Fibroblast of skin of abdomen (primary cell): ENCODE measurements at places on chromosomes 6 and 20.

GRCh38 chr6:69349771-69350170, 447.0 kb downstream of the LMBRD1 start:
- no peak for DNase-seq

- no peak for DNase-seq
Observed at GRCh38 chr6:80553071-80553740, 446.7 kb downstream of the BCKDHB start.

GRCh38 chr20:39106791-39107190, 144.6 kb downstream of the DHX35 start:
- no peak for DNase-seq

DNA sequence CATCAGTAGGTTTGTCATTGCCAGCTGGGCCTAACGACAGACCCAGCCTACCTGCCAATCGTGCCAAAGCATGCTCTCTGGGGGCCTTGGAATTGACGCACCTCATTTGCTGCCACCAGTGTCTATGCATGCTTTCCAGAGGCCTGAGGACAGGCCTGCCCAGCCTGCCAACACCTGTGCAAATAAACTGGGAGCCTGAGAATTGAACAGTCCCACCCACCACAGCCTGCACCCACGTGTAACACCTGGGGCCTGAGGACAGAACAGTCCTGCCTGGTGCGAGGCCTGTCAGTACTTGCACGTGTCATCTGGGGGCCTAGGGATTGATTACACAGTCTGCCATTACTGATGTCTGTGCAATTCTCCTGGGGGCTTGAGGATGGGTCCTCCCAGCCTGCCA, 6.2 kb upstream of the RNF217 start:
- DNase-seq: no peak

GRCh38 chr6:135630789-135631376, 133.3 kb upstream of the AHI1 start:
- no peak for DNase-seq

GRCh38 chr20:9392892-9393857, 121.2 kb upstream of the LAMP5 start:
- peak; percentile 67 for DNase-seq

GRCh38 chr6:122746688-122747087, 32.8 kb upstream of the FABP7 start:
- no peak for DNase-seq

- DNase-seq: no peak
Observed at GRCh38 chr20:37841971-37842370, 61.0 kb upstream of the VSTM2L start.

DNA sequence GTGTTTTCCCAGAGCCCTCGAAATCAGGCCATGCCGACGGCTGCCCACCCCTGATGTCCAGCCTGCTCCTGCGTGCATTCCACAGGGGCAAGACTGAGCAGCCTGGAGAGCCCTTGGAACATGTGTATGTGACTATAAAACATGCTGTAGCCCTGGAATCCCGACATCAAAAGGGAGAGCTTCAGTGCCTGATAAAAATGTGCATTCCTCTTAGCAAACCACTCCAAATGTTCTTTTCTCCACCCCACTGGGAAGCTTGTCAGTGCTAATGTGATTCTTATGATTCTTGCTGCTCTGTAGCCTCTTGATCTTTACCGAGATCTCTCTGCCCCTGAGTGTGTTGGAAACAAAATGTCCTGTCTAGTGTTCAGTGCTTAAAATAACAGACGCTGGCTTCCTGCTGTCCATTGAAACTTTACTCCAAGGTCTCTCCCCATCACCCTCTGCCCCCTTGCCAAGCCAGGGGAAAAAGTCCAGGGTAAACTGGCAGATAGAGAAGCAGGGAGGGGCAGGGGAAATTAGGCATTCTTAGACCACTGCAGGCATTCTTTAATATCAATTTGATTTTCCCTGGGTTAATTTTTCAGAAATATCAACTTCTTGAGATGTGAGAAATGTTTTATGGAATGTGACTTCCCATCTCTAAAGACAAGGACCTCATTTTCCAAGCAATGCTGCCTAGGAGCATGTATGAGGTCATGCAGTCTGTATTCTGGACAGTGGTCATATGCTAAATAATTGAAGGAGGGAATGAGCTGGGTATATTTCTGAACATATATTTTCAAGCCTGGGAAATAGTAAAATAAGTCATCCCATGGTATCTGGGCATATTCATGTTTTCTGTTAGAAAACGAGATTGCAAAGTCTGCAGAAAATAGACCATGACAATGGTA, 73.8 kb upstream of the ISM1 start:
- peak; percentile 5 for DNase-seq

GRCh38 chr20:62362590-62362940, 4.5 kb downstream of the LAMA5 start:
- DNase-seq: no peak

DNA sequence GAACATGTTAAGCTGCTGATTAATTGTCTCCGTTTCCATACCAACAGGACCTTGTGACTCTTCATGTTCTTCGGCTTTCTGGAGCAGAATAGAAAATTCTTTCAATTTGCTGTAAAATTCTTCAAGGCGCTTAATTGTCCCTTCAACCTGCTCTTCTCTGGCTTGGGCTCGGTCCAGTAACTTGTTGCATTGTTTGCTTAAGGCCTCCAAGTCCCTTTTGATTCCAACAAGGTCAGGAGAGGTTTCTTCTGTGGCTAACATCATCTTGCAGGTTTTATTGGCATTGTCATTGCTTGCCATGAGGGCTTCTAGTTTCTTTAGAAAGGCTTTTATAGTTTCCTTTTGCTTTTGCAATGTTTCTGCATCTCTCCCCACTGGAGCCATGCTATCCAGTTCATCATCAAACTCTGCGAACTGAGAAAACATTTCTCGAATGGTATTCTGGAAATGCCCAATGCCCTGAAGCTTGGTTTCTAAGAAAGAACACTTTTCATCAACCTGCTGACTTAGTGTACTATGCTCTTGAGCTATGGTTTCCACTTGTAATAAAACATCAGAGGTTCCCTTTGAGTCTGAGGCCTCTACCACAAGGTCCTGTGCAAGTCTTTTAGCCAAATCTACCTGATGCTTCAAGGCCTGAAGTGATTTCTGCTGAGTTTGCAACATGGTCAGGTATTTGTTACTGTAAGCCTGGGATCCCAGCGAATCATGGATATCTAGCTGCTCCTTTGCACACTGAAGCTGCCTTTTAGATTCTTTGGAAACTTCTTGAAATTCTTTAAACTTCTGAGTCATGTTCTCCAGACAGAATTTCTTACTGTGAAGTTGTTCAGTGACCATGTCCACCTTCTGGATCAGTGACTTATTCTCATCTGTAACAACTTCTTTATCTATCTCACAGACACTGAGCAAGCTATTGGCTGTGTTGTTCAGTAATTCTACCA, 90.2 kb downstream of the DST start:
- peak; percentile 52 for DNase-seq

DNA sequence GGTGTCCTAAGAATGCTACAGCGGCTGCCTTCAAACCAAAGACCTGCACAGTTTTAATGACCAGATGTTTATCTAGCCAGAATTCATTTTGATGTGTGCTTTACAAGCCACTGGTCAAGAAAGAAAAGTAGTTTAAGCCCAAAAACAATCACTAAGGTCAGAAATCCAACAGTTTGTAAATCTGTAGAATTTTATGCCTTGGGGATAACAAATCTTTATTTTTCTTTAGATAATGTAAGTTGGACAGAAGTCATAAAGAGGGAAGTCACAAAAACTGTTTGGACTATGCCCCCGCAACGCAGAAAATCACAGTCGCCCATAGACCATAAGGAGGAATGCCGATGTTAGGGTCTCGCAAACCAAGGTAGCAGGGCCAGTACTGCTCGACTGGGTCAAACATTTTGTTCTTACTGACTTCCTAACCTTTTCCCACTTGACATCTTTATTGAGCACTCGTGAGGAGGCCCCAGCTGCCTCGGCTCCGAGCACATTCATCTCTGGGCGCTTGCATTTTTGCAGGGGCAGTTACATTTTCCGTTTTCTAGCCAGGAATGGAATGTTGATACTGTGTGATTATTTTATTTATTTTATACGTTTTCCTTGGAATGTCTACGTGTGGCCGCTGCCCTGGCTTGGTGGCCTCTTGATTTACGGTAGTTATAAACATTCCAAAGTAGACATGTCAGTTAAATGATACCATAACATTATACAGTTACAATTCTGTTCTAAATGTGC, 56.7 kb upstream of the APCDD1L start:
- DNase-seq: peak; percentile 80

GRCh38 chr6:163501439-163501838, 86.9 kb downstream of the QKI start:
- no peak for DNase-seq

DNA sequence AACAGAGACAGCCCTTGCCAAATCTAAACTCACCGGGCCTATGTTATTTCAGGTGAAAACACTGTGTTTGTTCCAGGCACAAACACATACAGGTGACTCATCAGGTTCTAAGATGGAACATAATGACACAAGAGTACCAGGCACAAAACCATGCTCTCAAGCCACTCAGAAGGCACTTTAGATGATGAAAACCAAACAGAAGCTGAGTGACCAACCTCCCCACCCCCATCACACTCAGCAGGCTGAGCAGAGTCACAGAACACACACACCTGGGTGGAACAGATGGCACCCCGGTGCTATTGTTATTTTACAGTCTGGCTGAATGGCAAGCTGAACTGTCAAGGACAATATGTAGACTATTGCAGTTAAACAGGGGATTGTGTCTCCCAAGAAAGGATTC, 20.6 kb upstream of the NKX2-2 start:
- no peak for DNase-seq

DNA sequence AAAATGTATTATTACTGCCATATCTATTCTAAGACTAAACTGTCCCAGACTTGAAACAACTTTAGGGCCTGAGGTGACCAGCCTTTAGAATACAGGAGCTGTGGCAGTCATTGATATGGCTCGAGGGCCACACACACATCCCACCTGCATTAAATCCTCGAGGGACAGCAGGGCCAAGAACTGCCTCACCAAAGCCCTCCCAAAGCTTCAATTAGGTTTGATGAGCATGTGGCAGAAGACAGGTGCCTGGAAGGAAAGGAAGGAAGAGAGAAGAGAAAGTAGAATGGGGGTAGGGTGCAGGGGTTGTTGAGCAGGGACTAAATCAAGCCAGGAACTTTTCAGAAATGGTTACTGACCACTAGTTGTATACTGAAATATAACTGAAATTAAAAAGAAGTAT, 115.0 kb downstream of the PDSS2 start:
- no peak for DNase-seq

DNA sequence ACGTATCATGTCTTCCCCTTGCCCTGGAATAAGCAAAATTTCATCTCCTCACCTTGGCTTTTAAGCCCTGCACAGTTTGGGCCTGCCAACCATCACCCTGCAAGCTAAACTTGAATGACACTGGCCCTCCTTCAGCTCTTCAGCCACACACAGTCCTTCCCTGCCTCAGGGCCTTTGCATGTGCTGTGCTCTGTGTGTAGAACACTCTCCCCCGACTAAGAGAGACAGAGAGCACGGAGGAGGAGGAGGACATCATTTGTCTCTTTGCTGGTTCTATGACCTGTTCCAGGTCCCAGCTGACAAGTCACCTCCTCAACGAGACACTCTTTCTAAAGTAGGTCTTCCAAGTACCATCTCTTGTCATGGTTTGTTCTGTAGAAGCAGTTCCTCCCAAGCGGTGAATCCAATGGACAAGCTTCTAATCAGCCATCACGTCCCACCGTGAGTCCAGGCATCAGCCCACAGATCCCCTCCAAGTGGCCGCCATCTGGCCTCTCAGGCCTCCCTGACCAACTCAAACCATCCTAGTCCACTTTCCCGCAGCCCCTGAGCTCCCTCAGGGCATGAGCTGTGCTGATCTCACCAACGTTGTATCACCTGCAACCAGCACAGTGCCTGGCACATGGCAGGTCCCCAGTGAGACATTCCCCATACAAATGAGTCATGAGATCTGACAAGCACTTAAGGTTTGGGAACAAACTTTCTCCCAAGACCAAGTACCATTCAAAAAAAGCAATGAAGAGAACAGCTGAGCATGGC, 30.5 kb downstream of the NFATC2 start:
- DNase-seq: no peak

- DNase-seq: peak; percentile 2
Observed at GRCh38 chr6:82178759-82179112, 68.8 kb downstream of the IBTK start.

DNA sequence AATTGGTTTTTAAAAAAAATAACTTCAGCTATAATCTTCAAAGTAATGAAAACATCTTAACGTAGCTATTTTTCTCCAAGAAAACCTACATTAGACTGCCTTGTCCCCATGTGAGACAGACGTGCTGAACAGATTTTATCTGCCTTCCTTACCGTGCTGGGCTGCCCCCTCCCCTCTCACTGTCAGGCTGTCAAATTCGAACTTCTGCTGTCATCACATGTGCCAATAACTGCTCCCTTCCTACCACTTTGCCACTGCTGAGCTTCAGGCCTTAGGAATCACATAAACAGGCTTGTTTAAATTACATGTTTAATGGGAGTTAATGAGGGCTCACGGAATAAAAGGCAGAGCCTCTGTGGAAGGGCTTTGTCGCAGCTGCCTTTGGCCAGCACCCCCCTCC, 77.0 kb upstream of the NHSL1 start:
- no peak for DNase-seq

DNA sequence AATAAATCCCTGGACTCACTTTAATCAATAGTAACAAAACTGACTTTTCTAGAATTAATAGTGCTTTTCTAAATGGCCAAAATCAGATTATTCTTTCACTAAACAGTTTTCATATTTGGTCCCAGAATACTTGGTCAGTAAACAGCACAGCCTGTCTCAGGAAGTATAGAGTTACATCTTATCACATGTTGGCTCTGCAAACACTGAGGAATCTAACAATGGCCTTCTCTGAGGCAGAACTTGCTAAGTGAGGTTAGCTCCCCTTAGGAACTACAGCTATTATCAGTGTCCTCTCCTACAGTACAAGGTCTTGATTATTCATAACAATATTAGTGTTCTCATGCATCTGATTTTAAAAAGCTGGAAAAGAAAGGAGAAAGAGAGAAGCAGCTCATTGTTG, 1622.8 kb downstream of the HACE1 start:
- DNase-seq: no peak

DNA sequence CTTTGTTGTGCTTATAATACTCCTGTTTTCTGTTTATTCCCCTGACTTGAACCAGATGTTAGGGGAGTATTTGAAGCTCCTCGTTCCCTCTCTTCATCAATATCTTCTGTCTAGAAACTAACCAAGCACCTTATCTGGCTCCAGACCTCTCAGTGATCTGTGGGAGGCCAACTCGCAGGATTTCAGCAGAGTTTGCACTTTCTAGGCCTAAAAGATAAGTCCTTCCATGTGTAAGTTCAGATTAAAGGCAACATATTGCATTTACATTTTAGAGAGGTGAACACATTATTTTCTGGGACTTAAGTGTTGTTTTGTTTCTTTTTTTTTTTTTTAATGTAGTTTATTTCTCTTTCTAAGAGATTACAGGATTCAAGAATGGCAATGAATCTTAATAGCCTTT, 139.4 kb upstream of the AKAP12 start:
- DNase-seq: no peak

- peak; percentile 94 for DNase-seq
Observed at GRCh38 chr6:136012198-136012887, 160.8 kb downstream of the PDE7B start.

- DNase-seq: no peak
Observed at GRCh38 chr6:156943816-156944215, 166.6 kb downstream of the ARID1B start.
